Activated B cell treated with CpG ODN at 0.5 μM for 24 hours (primary cell): ENCODE measurements at places on chromosomes 13 and 19. TPM values are rescaled to one million over a fixed set of nuclear protein-coding genes. Genes with fewer than 3 reads are reported as not detected.

ASPDH gene
- total RNA-seq, result not detected in 2 replicates

GRCh38 chr19:38142176-38143035, 81.6 kb downstream of the DPF1 start:
- peak; percentile 22 for DNase-seq

DNA sequence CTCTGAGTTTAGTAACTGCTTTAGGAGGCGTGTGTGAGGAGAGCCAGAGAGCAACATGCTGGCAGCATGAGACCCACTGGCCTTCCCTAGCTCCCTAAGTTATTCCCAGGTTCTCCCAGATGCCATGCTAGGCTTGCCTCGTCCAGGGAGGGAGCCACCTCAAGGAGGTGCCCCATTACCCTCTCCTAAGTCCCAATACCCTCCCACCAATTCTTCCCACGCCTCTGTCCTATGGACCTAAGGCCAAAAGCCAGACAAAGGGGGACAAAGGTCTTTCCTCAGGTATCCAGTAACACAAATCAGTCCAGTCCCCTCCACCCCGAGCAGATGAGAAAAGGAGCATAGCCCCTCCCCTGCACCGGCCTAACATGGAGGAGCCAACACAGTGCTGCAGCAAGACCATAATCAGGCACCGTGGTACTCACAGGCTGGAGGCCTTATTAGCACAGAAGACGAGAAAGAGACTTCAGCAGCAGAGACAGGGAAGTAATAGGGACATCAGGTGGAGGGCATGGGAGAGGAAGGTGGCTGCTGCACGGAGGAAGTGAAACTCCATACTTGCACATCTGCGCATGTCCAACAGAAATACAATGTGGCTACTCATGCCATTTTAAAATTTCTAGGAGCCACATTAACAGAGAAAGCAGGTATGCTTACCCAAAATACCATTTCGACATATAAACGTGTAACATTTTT, 46.3 kb downstream of the BRD4 start:
- peak; percentile 47 for DNase-seq

GRCh38 chr13:35718084-35718483, 241.6 kb upstream of the MAB21L1 start:
- DNase-seq, result no peak

- no peak for DNase-seq
These were observed 199.7 kb downstream of the IRS2 start for GRCh38 chr13:109586509-109587346.

DNA sequence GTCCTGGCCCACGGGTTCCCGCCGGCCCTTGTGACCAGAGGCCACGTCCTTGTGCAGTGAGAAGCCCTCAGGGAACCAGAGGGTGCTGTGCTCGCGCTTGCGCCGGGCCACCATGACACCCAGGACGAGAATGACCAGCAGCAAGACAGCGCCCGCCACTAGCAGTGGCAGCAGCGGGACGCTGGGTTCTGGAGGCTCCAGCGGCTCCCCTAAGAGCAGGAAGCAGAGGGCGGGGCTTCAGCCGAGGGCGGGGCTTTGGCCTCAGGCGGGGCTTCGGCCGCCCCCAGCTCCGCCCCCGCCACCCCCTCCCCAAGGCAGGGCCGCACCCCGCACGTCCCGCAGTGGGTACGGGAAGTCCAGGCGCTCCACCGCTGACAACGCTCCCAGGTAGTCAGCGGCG, 30.4 kb downstream of the NOTCH3 start:
- DNase-seq, result no peak

DNA sequence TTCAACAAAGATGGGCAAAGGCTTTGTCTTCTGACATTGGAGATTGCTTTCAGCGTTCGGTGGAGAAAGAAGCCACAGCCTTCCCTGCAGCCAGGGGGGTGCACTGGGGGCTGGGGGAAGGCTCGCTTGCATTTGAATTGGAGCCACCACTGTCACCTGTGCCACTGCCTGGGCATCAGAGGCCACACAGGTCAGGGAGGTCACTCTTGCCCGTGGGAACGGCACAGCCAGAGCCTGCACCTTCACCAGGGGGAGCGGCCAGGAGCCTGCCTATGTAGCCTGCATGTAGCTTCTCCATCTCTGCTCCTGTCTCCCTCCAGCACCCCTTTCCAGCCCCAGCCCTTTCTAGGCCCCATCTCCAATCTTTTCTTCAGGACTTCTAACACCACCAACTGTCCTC, 43.7 kb upstream of the KCTD15 start:
- DNase-seq, result no peak

KLK7 gene
- not detected in 2 replicates for total RNA-seq

ZGLP1 gene
- total RNA-seq, result 4.5 and 5.1 TPM in 2 replicates

- no peak for DNase-seq
These were observed 9.7 kb downstream of the INAFM1 start for GRCh38 chr19:47284324-47284899.

- DNase-seq, result no peak
These were observed 41.5 kb downstream of the TMEM255B start for GRCh38 chr13:113800576-113800926.

DNA sequence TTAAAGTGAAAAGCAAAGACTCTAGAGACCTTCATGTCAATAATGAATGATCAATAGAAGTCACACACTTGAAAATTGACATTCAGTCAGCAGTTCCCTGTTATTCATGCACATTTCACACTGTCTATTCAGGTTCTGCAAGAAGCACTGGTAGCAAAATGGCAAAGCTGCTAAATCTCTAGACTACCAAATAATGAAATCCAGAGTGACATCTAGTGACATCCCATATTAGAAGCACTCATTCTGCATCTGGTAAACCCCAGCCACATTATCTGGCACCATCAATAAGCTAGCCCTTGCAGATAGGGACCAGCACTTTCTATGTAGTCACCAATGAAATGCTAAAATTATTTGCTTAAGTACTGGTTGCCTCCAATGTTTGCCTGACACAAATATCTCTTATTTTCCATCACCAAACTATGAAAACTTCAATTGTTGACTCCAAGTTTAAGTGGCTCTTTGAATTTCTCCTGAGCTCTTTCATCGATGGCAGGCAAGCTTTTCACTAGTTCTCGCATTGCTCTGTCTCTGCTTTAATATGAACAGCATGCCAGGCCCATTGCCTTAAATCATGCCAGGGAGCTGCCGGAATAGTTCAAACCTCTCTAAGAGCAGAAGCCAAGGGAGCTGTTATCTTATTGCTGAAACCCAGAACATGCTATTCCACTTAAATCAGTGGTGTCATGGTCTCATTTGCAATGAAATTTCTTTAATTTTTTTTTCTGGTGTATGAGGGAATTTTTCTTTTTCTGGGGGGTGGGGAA, 409.9 kb downstream of the MZT1 start:
- no peak for DNase-seq

- DNase-seq, result no peak
These were observed 97.2 kb downstream of the DOCK9 start for GRCh38 chr13:98880677-98881076.

DNA sequence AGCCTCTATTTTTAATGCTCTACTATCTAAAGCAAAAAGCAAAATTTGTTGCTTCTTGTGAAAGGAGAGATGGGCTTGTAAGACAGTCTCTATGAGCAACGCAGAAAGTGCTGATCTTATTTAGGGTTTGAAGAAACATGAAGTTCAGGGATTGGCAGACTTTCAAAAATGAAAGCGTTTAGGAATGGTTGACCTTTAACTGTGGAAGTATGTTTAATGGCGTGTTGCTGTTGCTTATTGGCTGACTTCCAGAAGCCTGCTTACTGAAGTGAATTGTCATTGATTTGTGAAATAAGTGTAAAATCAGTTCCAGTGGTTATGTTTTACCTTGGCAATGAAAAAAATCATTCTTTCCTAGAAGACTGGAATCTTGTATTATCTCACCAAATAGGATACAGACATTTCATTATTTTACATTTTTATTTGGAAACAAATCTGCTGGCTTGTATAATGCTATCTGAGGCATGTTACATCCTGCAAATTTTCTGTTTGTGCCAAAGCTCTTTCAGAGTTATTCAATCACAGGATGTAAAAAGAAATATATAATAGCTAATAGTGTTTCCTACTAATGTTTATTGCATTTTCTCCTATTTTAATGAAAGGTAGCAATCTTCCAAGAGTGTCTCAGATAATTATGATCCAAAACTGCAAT, 221.3 kb upstream of the SLITRK6 start:
- DNase-seq, result no peak

IL4I1 gene
- 24.0 and 25.5 TPM in 2 replicates for total RNA-seq

ZNF729 gene
- total RNA-seq, result not detected in 2 replicates

DNA sequence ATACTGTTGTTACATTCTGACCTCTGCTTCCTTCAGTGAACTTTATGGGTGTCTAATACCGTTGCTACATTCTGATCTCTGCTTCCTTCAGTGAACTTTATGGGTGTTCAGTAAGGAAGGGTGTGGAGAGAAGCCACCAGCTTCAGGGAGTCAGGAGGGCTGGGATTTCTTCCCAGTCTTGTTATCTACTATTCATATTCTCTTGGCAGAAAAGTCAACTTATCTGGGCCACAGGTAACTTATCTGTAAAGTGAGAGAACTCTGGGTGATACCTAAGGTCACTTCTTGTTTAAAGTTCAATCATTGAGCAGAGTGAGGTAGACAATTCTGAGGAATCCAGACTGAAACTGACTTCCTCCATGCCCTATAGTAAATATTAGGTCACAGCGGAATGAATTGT, 71.2 kb upstream of the STK24 start:
- no peak for DNase-seq

- DNase-seq, result no peak
These were observed 45.8 kb upstream of the SCEL start for GRCh38 chr13:77489566-77490337.

DNA sequence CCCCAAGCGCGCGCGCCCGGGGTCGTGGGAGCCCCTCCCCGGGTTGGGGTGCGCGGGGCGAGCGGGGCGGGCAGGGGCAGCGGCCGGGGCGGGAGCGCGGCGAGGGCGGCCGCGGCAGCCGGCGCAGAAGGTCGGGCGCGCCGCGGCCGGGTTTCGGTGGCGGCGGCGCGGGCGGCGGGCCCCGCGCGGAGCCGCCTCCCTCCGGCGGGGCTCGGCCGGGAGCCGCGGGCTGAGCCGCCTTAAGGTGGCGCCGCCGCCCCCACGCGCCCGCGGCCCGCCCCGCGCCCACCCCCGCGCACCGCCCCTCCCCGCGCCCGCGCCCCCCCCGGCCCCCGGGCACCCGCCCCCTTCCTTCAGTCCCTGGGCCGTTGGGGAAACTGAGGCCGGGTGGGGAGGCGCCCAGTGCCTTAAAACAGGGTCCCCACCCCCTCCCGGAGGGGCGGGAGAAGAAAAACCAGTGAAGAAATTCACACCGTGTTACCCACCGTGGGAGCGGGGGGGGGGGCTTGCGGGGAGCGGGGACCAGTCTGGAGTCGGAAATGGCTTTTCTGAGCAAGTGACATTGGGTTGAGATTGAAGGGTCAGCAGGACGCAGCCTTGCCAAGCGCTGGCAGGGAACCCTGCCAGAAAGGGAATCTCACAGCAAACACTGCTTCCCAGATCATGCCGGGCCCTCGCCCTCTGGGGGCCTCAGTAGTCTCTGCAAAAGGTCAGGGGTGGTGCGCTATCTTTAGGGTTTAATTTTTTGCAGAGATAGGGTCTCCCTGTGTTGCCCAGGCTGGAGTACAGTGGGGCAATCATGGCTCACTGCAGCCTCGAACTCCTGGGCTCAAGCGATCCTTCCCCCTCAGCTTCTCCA, at the start of gene TLE2:
TLE2 (minus strand) TSS at position 216 of the 859 bp plus-strand sequence. CDS start 376 bp downstream, outside the sequence.
- no peak for DNase-seq

DNA sequence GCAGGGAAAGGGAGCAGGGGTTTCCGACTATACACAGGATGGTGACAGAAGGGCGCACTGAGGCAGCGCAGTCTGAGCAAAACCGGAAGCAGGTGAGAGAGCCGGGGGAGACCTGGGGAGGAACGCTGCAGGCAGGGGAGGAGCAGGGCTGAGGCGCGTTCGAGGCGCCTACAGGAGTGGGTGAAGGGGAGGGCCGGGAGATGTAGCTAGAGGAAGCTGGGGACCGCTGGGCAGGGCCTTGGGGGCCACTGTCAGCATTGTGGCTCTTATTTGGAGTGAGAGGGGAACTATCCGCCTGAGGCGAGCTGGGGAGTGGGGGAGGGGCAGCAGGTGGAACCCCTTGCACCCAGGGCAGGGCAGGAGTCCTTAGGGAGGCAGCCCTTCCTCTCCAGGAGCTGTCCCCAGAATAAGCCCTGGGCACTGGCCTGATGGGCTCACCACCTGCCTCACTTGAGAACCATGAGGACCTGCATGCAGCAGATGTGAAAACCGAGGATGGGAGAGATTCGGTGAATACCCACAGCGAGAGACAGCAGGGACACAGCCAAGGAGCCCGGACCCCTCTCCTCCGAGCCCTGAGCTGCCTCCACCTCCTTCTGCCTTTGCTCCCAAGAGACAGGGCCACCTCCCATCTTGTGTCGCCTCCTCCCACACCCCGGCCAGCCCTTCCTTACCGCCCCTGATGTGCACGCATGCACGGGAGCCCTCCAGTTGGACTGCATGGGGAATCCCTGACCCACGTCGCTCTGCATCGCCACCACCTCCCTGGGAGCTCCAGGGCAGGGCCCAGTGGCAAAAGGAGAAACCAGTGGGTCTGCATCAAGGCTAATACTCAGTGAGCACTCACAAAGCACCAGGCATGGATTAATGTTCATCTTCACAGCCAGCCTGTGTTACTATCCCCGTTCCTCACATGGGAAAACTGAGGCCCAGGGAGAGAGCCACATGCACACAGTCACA, 10.3 kb downstream of the AKT2 start:
- peak; percentile 21 for DNase-seq

DNA sequence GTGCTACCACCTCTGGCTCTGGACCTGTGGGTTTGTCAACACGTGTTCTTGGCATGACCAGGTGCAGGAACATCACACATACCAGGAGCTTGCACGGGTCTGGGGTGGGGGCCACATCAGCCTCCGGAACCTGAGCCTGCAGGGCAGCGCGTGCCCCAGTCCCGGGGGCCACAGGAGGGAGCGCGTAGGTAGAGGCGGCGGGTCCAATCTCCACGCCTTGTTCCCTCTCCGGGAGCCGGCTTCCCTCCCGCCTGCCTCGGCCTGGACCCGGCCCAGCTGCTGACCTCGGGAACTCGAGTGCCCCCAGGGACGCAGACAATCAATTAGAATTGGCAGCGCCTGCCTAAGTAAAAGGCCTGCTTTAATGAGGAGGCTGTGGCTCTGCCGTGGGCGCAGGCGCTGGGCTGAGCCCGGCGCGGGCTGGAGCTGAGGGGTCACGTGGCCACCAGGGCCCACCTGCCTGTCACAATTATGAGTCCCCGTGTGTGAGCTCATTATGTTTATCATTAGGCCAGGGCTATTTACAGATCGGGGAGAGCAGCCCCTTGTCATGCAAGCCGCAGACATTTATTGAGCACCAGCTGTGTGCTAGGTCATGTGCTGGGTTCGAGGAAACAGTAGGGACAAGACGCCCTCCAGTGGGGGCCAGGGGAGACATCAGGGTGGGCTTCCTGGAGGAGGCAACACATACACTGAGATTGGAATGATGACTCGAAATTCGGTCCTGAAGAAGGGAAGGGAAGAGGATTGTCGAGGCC, 32.2 kb upstream of the TNFAIP8L1 start:
- DNase-seq, result no peak
